SIG-M5 (cell line): ENCODE measurements at places on chromosomes 1 and 21.

DNA sequence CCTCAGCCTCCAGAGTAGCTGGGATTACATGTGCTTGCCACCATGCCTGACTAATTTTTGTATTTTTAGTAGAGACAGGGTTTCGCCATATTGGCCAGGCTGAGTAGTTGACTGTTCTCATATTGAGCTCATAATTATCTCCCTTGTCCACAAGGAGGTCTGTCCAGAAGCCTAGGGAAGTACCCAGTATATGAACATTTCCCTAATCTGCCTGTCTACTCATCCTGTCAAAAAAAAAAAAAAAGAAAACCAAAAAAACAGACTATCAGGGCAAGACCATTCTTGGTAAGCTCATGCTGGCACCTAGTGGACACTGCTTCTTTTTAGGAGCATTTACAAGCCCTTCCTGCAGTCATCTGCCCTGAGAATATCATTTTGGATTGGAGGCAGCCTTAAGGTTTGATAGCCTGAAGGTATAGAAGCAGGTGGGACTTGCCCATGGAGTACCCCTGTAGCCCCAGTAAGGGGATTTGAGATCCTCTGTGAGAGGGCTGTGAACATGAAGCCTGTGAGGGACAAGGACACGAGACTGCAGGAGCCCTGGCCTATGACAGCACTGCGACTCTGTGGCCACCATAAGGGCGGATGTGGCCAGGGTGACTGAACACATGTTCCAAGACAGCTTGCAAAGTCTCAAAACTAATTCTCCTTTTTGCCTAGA is 10.8 kb upstream of the DUSP12 start:
- DNase-seq = peak; percentile 60

GRCh38 chr1:198655459-198656121 is 16.8 kb downstream of the PTPRC start:
- no peak for DNase-seq

GRCh38 chr1:54156201-54156600 is 3.4 kb upstream of the CDCP2 start:
- DNase-seq = no peak

DNA sequence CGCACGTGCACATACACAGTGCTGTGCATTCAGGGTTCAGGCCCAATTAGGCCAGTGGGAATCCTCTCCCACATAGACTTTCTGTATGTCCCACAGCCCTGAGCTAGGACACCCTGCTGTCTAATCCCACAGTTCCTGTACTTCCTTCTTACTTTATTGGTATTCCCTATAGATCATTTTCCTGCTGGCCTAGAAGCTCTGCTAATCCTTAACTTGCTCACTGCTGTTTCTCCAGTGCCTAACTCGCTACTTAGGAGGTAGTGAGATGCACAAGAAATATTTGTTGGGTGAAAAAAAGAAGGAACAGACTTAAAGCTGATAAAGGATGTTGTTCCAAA is 34.1 kb upstream of the FHAD1 start:
- DNase-seq = no peak

DNA sequence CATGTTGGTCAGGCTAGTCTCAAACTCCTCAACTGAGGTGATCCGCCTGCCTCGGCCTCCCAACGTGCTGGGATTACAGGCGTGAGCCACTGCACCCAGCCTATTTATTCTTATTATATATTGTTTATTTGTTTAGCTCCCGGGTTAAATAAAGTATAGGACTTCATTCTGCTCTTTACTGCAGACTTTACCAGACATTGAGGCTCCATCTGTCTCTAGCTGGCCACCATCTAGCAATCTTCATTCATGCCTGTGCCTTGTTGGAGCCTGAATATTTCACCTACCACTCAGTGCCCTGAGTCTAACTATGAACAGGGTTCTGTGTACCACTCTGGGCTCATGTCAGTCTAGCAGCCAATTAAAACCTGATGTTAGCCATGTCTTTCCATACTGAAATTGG is 2.1 kb upstream of the DDAH1 start:
- no peak for DNase-seq

DNA sequence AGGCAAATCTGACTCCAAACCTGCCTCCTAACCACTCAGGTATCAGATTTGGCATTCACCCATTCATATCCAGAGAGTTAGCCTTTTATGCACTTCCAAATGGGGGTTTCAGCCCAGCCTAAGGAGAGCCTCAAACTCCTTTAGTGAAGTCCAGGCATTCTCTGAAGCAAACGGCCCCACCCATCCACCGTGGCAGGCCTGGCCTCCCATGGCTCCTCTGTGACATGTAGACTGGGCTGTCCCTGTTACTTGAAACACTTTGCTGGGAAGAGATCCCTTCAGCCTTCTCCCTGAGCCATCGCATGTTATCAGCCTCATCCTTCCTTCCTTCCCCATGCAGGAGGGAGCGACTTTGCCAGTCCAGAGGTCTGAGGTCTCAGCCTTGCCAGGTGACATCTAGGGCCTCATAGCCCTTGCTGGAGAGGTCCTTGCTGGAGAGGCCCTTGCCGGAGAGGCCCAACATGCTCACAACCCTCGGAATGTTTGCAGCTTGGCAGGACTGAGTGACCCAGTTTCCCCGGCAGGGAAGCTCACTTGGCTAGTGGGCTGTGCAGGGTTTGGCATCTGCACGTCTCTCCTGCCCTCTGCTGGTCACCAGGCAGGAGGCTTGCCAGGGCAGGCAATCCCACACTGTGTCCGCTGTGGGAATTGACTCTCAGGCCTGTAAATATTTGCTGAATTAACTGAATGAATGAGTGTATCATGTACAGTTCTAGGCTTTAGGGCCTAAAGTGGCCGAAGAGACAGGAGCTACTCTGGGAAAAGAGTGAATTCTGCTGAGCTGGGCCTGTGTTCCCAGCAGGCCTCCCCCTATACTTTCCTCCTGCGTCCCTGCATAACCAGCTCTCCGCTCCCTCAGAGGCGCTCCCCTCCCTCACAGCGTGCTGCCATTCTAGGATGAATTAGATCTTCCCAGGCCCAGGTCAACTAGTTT is 26.7 kb upstream of the RBM15 start:
- DNase-seq = no peak

- DNase-seq = peak; percentile 50
Observed at GRCh38 chr1:9900142-9901043, 9.7 kb downstream of the CTNNBIP1 start.

- DNase-seq = no peak
Observed at GRCh38 chr1:220924331-220924970, 45.2 kb downstream of the HLX start.

DNA sequence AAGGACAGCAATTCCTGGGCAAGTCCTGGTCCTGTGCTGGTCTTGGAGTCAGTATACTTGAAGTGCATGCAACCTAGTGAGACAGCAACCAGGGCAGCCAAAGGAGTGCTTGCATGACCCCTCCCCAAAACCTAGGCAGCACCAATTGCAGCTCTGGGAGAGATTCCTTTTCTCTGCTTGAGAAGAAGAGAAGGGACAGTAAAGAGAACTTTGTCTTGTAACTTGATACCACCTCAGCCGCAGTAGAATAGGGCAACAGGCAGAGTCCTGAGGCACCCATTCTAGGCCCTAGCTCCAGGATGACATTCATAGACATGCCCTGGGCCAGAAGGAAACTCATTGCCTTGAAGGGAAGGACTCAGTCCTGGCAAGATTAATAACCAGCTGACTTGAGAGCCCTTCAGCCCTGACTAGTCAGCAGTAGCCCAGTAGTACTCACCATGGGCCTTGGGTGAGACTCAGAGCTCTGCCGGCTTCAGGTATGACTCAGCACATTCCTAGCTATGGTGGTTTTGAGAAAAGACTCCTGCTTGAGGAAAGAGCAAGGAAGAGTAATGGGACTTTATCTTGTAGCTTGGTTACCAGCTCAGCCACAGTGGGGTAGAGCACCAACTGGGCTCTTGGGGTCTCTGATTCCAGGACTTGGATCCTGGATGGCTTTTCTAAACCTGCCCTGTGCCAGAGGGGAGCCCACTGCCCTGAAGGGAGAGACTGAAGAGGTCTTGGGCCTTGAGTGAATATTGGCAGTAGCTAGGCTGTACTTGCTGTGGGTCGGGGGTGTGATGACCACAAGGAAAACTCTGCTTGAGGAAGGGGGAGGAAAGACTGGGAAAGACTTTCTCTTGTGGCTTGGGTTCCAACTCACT is 51.7 kb upstream of the ACADM start:
- no peak for DNase-seq

- no peak for DNase-seq
Observed at GRCh38 chr1:64967381-64967780, 1.0 kb upstream of the JAK1 start.

DNA sequence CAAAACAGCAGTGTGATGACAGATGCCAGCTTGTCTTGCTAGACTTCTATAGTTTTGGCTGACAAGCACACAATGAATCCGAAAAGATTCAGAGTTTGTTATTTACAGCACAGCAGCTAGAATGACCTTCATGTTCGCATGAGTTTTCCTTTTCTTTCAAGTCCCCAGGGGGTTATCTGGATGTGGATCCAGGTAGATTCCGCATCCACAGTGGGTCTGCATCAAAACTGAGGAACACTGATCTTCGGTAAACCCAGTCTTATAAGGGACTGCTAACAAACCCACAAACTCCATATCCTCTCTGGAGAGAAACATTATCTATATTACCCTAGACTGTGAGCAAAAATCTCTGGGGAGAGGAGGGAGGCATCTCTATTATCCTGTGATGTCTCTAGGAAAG is 69.0 kb upstream of the DEPDC1 start:
- no peak for DNase-seq

- DNase-seq = peak; percentile 95
Observed at GRCh38 chr1:224168859-224169380, 14.1 kb upstream of the DEGS1 start.

- DNase-seq = no peak
Observed at GRCh38 chr21:34595457-34595856, 19.5 kb downstream of the RCAN1 start.

- DNase-seq = no peak
Observed at GRCh38 chr1:208329300-208329699, 85.1 kb upstream of the PLXNA2 start.

- no peak for DNase-seq
Observed at GRCh38 chr1:161342821-161343220, 24.9 kb downstream of the CFAP126 start.

GRCh38 chr1:74773582-74773981 is 40.6 kb downstream of the TYW3 start:
- no peak for DNase-seq

- no peak for DNase-seq
Observed at GRCh38 chr1:159920651-159921050, 4.7 kb downstream of the TAGLN2 start.

DNA sequence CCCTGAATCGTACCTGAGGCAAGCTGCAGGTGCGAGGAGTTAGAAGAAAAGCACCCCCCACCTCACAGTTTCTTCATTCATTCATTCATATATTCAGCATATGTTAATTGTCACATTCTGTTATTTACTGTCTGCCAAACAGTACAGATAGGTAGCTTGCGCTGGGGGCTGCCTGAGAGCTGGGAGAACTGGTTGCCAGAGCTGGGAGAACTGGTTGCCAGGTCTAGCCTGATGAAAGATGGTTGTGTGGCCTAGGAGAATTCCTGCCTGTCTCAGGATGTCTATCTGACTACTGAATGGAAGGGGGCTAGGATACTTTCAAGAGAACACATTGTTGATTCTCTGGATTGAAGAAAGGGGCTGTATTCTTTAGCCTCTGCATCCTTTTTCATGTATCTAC is 225.9 kb upstream of the POU3F1 start:
- no peak for DNase-seq

DNA sequence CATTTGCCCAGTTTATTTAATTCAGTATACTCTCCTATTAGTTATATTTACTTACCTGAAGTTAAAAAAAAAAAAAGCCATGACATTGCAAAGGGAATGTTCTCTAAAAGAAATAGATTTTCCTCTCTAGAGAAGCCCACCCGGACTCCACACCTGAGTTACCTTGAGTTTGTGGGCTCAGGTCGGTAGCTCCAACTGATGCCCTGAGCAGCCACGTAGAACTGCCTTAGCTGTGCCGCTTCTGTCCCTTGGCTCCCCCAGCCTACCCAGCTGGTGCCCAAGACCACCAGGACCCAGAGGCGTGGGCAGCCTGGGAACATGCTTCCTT is 250 bp downstream of the F5 start:
- DNase-seq = no peak

DNA sequence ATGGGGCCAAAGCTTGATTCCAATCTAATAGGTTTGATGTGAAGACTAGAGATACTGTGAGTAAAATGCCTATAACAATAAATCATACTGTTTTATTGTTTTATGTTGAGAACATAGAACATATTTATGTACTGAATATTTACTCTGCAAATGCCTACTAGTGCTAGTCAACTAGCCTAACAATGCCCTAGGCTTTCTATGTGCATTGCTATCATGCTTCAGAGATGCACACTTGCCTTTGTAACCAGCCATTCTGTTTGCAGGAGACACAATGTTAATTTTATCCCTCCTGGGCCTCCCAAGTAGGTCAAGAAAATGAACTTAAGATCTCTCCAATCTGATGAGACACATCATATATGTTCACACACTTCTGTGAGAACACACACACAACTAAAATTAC is 530.8 kb upstream of the BEND5 start:
- DNase-seq = no peak

GRCh38 chr1:155177918-155178281 is 4.3 kb downstream of the TRIM46 start:
- DNase-seq = no peak

GRCh38 chr1:210669951-210670350 is 341.2 kb downstream of the HHAT start:
- DNase-seq = no peak

GRCh38 chr1:25858494-25858893 is 763 bp downstream of the AUNIP start:
- DNase-seq = peak; percentile 14

GRCh38 chr21:42360317-42360716 is 6.0 kb downstream of the TFF1 start:
- no peak for DNase-seq

GRCh38 chr1:113659035-113659434 is 100.3 kb downstream of the PHTF1 start:
- no peak for DNase-seq

DNA sequence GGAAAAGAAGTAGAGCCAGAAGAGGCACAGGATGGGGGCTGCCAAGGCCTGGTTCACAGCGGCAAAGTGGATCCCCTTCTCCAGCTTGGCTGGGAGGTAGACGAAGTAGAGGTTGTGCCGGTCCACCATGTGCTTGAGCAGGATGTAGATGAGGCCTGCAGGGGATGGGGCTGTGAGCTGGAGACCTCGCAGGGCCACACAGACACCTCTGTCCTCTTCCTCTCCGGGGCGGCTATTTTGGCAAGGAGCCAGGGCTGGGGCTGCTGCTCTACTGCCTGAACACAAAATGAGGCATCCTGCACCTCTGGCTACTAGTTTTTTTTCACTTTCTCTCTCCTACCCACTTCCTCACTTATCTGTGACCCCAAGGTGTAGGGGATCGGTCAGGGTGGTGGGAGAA is 32.3 kb downstream of the TMEM63A start:
- DNase-seq = no peak
